ENCODE measurements at places on chromosomes 5 and 9.

DNA sequence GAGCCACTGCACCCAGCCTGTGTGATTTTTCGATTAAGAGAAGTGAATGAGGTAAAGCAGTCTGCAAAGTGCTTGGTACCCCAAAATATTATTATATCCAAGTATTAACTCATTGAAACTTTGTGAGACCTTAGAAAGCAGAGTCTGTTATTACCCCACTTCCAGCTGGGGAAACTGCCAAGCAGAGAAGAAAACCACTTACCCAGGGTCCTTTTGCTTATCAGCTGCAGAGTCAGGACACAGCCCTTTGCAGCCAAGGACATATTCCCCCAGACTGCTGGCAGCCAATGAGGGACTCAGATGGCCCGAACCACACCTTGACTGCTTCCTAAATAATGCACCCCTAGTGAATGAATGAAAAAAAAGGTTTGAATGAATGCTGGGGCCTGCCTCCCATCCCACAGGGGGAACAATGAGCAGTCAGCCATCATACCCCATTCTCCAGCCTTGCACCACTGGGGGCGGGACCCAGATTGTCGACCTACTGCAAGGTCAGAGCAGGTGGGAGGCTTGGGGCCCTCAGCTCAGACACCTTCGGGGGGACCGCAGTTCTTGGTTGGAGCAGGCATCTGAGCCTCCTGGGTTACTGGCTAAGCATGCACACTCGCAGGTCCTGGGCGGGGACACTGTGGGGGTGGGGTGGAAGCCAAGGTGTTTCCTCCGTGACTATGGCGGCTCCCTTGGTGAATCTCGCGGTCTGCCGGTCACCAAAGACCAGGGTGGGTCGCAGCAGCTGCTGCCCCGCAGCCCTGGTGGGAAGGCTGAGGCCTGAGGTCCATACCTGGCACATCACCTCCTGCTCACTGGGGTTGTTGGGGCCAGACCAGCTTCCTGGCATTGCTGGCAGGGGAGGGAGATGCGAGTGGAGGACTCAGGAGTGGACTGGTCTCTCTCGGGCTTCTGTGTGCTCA lies 29.7 kb downstream of the PRRT1B start:
- DNase-seq, result no peak

DNA sequence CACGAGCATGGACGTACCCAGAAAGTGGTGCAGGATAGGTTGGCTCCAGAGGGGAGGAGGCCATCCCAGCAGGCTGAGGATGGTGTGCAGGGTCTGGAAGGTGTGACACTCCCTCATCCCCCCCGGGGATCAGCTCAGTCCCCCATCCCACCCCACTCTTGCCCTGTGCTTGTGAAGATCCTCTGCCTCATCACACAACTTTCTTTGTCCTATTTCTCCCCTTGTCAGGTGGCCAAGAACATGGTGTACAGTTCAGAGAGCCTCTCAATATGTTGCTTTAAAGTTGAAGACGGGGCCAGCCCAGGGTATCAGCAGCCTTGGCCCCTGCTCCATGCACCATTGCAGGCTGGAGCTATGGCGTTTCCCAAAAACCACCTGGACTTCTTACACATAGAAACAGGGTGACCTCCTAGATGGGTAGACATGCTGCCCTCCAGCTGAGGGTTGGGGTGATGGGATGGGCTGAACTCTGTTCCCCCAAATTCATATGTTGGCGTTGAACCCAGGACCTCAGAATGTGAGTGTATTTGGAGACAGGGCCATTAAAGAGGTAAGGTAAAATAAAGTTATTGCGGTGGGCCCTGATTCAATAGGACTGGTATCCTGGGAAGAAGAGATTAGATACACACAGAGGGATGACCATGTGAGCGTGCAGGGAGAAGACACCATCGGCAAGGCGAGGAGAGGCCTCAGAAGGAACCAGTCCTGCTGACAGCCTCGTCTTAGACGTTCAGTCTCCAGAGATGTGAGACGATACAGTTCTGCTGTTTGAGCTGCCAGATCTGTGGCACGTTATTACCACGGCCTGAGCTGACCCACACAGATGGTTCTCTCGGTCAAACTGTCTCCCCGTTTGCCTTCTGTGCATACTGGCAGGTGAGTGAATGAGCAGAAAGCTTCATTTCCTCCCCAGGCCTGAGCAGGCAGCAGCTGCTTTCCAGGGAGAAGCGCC lies 272.5 kb downstream of the GADD45G start:
- no peak for DNase-seq

DNA sequence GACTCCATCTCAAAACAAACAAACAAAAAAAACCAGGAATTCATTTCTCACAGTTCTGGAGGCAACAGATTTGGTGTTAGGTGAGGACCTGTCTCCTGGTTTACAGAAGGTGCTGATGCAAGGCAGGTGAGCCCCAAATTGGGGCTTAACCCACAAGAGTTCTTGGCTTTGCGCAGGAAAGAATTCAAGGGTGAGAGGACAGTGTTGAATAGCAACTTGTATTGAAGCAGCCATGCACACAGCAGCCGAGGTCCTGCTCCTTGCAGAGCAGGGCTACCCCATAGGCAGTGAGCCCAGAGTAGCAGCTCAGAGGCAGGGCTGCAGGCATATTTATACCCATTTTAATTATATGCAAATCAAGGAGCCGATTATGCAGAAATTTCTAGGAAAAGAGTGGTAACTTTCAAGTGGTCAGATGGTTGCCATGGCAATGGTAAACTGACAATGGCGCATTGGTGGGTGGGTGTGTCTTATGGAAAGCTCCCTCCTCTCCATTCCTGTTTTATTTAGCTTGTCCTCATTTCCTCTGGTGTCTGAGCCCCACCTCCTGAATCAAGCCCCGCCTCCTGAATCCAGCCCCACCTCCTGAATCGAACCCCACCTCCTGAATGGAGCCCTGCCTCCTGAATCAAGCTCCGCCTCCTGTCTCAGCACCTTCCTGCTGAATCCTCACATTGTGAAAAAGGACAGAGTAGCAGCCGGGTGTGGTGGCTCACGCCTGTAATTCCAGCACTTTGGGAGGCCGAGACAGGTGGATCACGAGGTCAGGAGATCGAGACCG lies 34.5 kb upstream of the COL5A1 start:
- DNase-seq, result no peak

DNA sequence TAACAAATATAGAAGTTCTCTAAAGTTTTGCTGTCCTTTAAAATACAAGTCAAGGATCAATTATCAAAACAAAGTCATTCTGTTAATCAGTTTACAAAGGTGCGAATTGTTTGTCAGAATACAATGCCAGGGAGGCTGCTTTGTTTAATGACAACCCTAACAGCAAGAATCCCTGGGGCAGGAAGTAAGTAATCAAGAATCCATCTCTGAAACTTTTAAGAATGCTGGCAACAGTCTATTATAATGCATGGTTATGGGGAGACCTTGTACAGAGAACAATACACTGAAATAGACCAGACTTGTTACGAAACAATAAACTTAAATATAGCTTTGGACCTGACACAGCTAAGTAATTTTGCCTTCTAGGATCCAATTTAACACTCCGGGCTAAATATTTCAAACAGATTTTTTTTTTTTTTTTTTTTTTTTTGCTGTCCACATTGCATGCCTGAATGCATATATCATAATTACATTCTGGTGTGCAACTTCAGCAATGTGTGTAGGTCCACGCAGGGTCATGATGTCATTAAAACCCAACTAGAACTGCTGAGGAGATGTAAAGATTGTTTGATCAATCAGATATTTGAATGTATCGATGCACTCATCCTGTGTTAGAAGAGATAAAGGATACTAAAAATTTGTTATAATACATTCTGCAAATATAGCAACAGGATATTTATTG lies 421.3 kb downstream of the CETN3 start:
- DNase-seq, result no peak

- no peak for DNase-seq
Measured at GRCh38 chr5:80837679-80838078, 122.5 kb upstream of the RASGRF2 start.

DNA sequence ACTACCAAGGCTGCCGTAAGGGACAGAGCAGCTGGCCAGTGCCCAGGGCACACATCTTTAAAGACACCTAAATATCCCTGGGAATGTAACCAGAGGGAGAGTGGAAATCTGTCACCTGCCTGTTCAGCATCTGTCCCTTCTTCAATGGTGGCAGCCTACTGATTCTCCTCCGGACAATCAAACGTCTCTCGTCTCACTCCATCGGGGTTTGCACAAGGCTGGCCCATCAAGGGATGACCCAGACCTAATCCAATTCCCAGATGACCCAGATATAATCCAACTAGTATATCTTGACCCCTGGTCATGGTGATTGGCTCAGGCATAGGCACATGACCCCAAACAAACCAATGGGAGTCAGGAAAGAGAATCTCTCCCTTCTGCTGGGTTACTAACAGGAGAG lies 93.5 kb downstream of the HRH2 start:
- DNase-seq, result no peak

DNA sequence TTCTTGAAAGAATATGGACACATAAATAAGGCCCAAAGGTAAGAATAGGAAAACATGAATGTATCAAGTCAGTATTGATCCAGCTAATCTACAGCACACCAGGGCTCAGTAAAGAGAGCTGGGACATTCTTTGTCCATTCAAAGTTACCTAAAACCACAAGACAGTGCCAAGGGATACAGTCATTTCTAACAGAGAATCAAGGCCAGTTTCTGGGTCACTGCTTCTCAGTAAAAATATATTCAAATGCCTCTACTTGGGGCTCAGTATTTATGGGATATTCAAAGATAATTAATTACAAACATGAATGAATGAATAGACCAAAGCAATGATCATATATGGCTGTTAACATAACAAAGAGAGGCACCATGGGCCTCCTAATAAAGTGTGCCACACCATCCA lies 34.9 kb downstream of the MTMR12 start:
- no peak for DNase-seq

- no peak for DNase-seq
Measured at GRCh38 chr9:116497095-116497890, 189.8 kb upstream of the TRIM32 start.

GRCh38 chr5:10624206-10624605 lies 60.3 kb downstream of the ANKRD33B start:
- no peak for DNase-seq

GRCh38 chr5:126778675-126779403 lies 1.9 kb downstream of the LMNB1 start:
- no peak for DNase-seq

GRCh38 chr9:120878188-120879130 lies 1.5 kb upstream of the PHF19 start:
- no peak for DNase-seq

DNA sequence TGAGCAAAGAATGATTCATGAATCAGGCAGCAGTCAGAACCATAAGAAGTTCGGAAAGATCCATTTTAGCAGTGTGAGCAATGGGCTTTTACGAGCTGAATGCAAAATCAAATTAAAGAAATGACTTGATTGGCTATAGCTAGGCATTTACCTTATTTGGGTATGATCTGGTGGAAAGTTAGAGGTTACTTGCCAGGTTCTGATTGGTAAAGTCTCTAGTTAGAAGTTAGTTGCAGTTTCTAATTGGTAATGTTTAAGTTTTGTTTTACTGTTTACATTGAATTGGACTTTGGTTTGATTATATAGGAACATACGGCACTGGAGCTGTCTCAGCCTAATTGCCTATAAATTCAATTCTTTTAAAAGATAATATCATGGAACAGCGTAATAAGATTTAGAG lies 97.9 kb downstream of the ITGA1 start:
- no peak for DNase-seq

GRCh38 chr9:6818292-6818922 lies 60.6 kb downstream of the KDM4C start:
- no peak for DNase-seq

GRCh38 chr5:54799645-54800044 lies 185.7 kb downstream of the ESM1 start:
- DNase-seq, result no peak

GRCh38 chr9:126676685-126677143 lies 63.0 kb downstream of the LMX1B start:
- DNase-seq, result no peak

GRCh38 chr5:61286446-61287132 lies 45.5 kb upstream of the ZSWIM6 start:
- no peak for DNase-seq

DNA sequence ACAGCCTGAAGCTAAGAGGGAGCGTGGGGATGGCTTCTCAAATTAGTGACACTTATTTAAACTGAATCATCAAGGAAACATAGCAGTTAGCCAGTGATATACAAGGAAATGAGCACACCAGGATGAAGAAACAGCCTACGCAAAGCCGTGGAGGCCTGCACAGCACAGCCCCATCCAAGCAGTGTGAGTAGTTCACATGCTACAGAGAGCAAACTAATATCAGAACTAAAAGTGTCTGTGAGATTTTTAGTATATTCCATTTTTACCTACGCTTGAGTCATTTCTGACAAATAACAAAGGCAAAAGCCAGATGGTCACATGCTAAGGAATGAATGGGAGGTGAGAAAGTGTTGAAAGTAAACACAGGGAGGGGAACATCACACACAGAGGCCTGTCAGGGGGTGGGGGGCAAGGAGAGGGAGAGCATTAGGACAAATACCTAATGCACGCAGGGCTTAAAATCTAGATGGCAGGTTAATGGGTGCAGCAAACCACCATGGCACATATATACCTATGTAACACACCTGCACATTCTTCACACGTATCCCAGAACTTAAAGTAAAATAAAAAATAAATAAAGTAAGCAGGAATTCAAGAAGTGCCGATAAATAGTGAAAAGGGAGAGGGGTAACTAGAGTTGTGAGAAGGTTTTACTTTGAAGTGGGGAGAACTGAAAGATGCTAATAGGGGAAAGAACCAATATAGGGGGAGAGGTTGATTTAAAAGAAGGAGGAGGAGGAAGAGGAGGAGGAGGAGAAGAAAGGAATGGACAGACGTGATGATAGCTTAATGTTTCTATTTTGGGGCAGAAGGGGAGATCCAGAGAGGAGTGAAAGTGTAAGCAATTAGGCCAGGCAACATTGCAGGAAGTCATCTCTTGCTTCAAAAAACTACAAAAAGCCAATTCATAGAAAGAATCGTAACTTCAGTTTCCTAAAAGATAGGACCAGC lies 100.9 kb upstream of the PTGER4 start:
- DNase-seq, result no peak

DNA sequence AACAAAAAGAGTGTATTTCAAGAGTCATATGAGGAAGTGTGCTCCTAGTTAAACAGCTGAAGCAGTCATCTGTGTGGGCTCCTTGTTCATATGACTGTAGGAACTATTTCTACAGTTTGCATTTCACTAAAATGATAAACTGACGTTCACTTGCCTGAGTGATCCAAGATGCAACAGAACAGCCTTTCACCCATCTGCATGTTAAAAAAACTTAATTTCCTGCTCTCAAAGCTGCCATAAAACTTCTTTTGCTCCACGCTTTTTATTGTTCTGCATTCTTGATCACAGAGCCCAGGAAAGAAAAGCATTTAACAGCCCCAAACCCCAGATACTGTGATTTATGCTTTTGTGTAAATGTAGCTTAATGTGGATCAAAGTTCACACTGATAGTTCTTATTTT lies 43.9 kb downstream of the ZNF608 start:
- no peak for DNase-seq

GRCh38 chr5:36156619-36157018 lies 4.7 kb downstream of the SKP2 start:
- DNase-seq, result peak; percentile 59
